ENCODE measurements at places on chromosomes 1 and 21. TPM values are rescaled to one million over a fixed set of nuclear protein-coding genes. Genes with fewer than 3 reads are reported as not detected.

The OR2T11 gene
- total RNA-seq: not detected

The TDRD10 gene
- not detected for total RNA-seq

The KCNA2 gene
- total RNA-seq: 0.09 TPM

The SLC9C2 gene
- total RNA-seq: not detected

GRCh38 chr21:15249285-15249993 is 184.6 kb upstream of the NRIP1 start:
- H3K4me1 ChIP-seq: no peaks in the 10 kb centered on the region
- no peaks in the 10 kb centered on the region for H3K27me3 ChIP-seq
- H3K36me3 ChIP-seq: no peaks in the 10 kb centered on the region
- no peak for DNase-seq

GRCh38 chr1:116853680-116854402 is 55.9 kb upstream of the PTGFRN start:
- peaks cover 41% of the 10 kb centered on the region for H3K4me1 ChIP-seq
- no peaks in the 10 kb centered on the region for H3K36me3 ChIP-seq
- peak; percentile 30 for DNase-seq
- no peak overlapping the region for H3K27ac ChIP-seq
- no peak overlapping the region for H3K4me3 ChIP-seq

DNA sequence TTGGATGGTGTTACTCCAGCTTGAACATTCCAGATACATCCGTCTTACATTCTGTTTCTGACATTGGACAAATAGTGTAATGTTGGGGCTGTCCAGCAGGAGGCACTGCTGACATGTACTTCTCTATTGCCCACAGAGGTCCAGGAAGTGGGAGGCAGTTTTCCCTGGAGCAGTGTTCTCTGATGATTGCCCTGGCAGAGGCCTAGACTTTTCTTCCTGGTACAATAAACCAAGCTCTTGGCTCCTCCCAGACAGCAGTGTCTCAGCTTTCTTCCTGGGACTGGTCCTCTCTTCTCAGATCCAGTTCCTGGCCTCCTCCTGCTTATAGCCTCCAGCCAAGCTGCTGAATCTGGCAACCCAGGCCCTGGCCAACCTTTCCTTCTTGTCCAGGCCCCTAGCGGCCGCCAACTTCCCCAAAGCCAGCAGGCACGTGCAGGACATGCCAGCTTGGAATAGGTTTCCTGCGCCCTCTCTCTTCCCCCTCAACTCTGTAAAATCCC is 14.9 kb upstream of the IFNLR1 start:
- no peaks in the 10 kb centered on the region for H3K4me1 ChIP-seq
- DNase-seq: peak; percentile 85
- no peaks in the 10 kb centered on the region for H3K27me3 ChIP-seq
- H3K4me3 ChIP-seq: no peak overlapping the region
- H3K36me3 ChIP-seq: no peaks in the 10 kb centered on the region
- no peak overlapping the region for H3K27ac ChIP-seq

- no peaks in the 10 kb centered on the region for H3K36me3 ChIP-seq
- DNase-seq: peak; percentile 53
- no peaks in the 10 kb centered on the region for H3K27me3 ChIP-seq
- peaks cover 5% of the 10 kb centered on the region for H3K4me1 ChIP-seq
- H3K27ac ChIP-seq: no peak overlapping the region
- no peak overlapping the region for H3K4me3 ChIP-seq
Measured at GRCh38 chr1:43444836-43445235, 8.9 kb downstream of the HYI start.

- H3K4me1 ChIP-seq: peaks cover 12% of the 10 kb centered on the region
- no peak for DNase-seq
- no peak overlapping the region for H3K4me3 ChIP-seq
- no peaks in the 10 kb centered on the region for H3K27me3 ChIP-seq
- H3K36me3 ChIP-seq: peaks cover 4% of the 10 kb centered on the region
Measured at GRCh38 chr1:9798236-9799130, 25.3 kb downstream of the CLSTN1 start.

DNA sequence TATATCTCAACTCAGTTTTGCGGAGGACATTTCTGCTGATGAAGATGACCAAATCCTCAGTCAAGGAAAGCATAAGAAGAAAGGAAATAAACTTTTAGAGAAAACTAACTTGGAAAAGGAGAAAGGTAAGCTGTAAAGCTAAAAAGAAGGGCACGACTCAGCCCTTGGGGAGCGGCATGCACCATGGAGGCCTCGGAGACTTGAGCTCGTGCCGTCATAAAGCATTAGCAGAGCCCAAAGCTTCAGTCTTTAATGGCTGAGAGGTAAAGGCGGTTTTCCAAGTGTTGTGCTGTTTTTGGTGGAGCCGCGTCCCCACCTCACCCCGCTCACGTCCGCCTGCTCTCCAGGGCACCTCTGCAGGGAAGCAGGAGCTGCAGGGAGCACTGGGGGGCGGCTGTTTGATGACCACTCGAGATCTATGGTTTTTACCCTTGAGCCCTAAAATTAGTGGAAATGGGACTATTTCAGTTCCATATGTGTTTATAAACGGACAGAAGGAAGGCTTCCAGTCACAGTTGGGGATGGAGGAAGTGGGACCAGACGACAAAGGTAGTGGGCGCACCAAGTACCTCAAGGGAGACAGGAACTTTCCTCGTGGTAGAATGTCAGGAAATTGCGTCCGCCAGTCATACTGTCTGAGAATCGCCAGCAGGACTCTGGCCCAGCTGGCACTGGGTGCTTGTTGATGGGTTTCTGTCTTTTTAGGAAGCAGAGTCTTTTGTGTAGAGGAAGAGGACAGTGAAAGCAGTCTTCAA is 27.6 kb downstream of the RRP1B start:
- no peaks in the 10 kb centered on the region for H3K27me3 ChIP-seq
- no peaks in the 10 kb centered on the region for H3K4me1 ChIP-seq

DNA sequence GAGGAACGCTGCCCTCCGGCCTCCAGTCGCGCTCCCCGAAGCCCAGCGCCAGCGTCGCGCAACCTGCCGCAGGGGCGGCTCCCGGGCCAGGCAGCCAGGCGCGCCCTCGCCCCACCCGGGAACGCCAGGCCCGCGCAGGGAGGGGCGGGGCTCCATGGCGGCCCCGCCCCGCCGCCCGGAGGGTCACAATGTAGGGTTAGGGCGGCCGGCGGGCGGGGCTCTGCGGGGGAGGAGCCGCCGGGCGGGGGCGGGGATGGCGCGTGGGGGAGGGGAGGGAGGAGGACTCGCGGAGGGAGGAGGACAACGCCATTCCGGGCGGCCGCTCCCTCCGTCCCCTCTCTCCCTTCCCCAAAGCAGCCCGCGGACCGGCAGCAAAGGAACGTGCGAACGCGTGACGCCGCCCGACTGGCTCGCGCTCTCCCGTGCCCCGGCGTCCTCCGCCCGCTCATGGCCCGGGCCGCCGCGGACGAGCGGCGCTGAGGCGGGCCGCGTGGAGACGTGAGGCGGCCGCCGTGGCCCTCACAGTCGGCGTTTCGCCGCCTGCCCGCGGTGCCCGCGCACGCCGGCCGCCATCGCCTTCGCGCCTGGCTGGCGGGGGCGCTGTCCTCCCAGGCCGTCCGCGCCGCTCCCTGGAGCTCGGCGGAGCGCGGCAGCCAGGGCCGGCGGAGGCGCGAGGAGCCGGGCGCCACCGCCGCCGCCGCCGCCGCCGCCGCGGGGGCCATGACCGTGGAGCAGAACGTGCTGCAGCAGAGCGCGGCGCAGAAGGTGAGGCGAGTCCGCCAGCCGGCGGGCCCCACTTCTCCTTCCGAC is at the start of gene USP25:
Gene USP25, plus strand, starts transcription at position 309 of the 810 bp plus-strand sequence. Its CDS starts 412 bp downstream, at position 721.
- peaks cover 14% of the 10 kb centered on the region for H3K4me1 ChIP-seq
- H3K36me3 ChIP-seq: no peaks in the 10 kb centered on the region
- peak; percentile 91 for DNase-seq
- peak within 1 kb of the TSS; percentile 76 for H3K27ac ChIP-seq
- H3K27me3 ChIP-seq: peaks cover 11% of the 10 kb centered on the region

DNA sequence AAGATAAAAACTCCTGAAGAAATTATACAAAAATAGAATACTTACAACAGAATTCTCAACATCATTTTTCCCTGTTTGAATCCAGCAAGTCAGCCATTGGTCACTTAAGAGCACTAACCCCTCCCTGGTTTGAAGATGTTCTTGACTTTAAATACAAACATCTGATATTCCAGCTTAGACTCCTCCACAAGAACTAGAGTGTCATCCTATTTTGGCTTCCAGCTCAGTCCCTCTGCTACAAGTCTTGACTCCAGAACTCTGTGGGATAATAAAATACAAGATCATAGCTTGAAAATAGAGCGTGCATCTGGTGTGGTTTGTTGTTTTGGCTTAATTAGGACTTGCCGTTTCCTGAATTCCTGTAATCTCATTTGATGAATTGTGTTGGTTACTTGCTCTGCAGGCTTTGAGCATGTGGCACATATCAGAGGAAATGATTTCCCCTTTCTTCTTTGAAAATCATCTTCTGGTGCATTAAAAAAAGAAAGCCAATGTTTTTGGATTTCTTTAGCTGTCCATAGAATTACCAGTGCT is 63.7 kb upstream of the DPT start:
- no peak overlapping the region for H3K27ac ChIP-seq
- no peak for DNase-seq
- H3K4me1 ChIP-seq: no peaks in the 10 kb centered on the region
- H3K4me3 ChIP-seq: no peak overlapping the region
- H3K36me3 ChIP-seq: no peaks in the 10 kb centered on the region

GRCh38 chr1:1305300-1306069 is 2.2 kb downstream of the ACAP3 start:
- DNase-seq: peak; percentile 44
- H3K27ac ChIP-seq: no peak overlapping the region
- no peaks in the 10 kb centered on the region for H3K36me3 ChIP-seq
- H3K27me3 ChIP-seq: peaks cover 10% of the 10 kb centered on the region
- H3K4me1 ChIP-seq: peaks cover 37% of the 10 kb centered on the region

- peaks cover 5% of the 10 kb centered on the region for H3K4me1 ChIP-seq
- H3K27me3 ChIP-seq: no peaks in the 10 kb centered on the region
- no peaks in the 10 kb centered on the region for H3K36me3 ChIP-seq
- no peak overlapping the region for H3K4me3 ChIP-seq
- no peak overlapping the region for H3K27ac ChIP-seq
Measured at GRCh38 chr1:111629190-111629954, 9.8 kb downstream of the RAP1A start.

GRCh38 chr1:98949166-98949565 is 55.5 kb downstream of the PLPPR5 start:
- H3K36me3 ChIP-seq: no peaks in the 10 kb centered on the region
- no peak for DNase-seq
- peaks cover 17% of the 10 kb centered on the region for H3K4me1 ChIP-seq
- H3K27me3 ChIP-seq: no peaks in the 10 kb centered on the region
- H3K4me3 ChIP-seq: no peak overlapping the region
- no peak overlapping the region for H3K27ac ChIP-seq

- no peak for DNase-seq
- no peaks in the 10 kb centered on the region for H3K27me3 ChIP-seq
- no peaks in the 10 kb centered on the region for H3K36me3 ChIP-seq
- no peak overlapping the region for H3K27ac ChIP-seq
- peaks cover 4% of the 10 kb centered on the region for H3K4me1 ChIP-seq
Measured at GRCh38 chr1:45752441-45753052, 2.1 kb upstream of the IPP start.

- no peak overlapping the region for H3K4me3 ChIP-seq
- no peaks in the 10 kb centered on the region for H3K27me3 ChIP-seq
- no peak overlapping the region for H3K27ac ChIP-seq
- DNase-seq: no peak
- H3K36me3 ChIP-seq: no peaks in the 10 kb centered on the region
Measured at GRCh38 chr1:3022511-3022973, 1.3 kb downstream of the ACTRT2 start.

DNA sequence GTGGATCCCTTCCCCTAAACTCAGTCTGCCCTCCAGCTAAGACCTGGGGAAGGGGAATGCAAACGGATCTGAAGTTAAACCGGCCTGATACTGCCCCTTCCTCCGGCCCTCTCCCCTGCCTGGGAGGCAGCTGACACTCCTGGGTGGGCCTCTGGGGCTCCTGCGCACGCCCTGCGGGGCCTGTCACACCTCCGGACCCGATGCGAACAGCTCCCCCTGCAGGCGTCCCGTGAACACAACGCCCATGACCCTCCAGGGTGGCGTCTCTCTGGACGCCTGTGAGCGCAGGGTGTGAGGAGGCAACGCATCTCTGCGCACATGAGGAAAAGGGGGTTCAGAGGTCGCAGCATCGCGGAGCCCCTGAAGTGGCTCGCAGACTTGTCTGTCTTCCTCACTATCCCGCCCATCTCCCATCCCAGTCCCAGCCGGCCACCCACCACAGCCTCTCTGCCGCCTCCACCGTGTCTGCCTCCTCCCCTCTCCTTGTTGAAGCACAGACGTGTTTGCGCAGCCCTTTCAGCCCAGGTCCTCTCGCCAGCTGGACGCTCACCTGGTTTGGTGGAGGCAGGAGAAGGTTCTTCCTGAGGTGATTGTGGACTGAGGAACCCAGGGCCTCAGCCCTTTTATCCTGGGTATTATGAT is 421 bp upstream of the LCE3A start:
- no peaks in the 10 kb centered on the region for H3K27me3 ChIP-seq
- H3K36me3 ChIP-seq: no peaks in the 10 kb centered on the region
- DNase-seq: no peak
- H3K4me3 ChIP-seq: no peak overlapping the region
- H3K4me1 ChIP-seq: no peaks in the 10 kb centered on the region
- no peak overlapping the region for H3K27ac ChIP-seq

DNA sequence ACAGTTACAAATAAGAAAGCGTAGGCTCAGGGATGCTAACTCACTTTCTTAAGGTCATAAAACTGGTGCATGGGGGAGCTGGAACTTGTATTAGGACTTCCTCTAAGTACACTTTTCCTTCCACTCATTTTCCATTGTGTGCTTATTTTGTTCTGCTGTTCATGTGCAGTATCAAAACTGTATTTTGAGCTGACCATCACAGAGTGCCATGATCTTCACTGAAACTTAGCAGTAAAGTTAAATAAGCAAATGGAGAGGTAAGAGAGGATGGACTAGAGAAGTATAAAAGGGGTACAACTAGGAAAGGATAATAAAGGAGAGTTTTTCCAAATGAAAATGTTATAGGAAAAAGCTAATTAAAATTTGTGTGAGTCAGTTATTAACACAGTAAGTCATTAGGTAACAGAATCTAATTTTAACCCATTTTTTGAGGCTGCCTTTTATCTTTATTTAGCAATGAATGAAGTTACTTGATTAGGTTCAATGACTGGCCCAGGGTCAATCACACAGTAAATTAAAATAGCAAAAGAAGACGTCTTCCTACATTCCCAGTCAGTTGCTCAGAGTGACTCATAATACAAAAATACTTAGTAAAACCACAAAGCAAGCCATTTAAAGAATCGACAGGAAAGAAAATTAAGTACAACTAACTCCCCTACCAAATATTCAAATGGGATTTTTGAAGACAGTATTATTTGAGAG is 165.8 kb upstream of the C1orf105 start:
- no peaks in the 10 kb centered on the region for H3K4me1 ChIP-seq
- DNase-seq: no peak
- no peak overlapping the region for H3K27ac ChIP-seq
- H3K27me3 ChIP-seq: no peaks in the 10 kb centered on the region
- H3K4me3 ChIP-seq: no peak overlapping the region

DNA sequence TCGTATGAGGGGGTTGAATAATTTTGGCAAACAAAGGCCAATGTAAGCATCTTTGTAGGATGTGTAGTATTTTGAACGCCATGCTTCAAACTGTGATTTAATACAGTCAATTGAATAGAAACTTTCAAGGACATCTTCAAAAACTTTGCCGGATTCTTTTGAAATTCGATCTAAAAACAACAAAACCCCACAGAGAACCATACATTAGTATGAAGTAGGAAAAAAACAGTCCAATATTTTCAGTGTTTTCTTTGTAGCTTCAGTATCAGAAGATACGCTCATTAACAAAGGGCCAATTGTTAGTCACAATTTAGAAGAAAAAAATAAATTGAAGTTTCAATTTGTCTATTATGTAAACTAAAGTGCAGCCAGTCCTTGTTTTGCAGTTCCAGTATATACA is 20.7 kb upstream of the SYNJ1 start:
- H3K27ac ChIP-seq: no peak overlapping the region
- H3K27me3 ChIP-seq: no peaks in the 10 kb centered on the region
- peaks cover 29% of the 10 kb centered on the region for H3K36me3 ChIP-seq
- H3K4me1 ChIP-seq: no peaks in the 10 kb centered on the region
- DNase-seq: no peak

Measured in neural progenitor cell (in vitro differentiated cells).